ENCODE measurements at places on chromosomes 3 and 15.

GRCh38 chr15:58457466-58457965 lies 25.7 kb downstream of the LIPC start:
- DNase-seq, result no peak

GRCh38 chr3:109977897-109978296 lies 640.6 kb upstream of the DPPA4 start:
- DNase-seq, result no peak

DNA sequence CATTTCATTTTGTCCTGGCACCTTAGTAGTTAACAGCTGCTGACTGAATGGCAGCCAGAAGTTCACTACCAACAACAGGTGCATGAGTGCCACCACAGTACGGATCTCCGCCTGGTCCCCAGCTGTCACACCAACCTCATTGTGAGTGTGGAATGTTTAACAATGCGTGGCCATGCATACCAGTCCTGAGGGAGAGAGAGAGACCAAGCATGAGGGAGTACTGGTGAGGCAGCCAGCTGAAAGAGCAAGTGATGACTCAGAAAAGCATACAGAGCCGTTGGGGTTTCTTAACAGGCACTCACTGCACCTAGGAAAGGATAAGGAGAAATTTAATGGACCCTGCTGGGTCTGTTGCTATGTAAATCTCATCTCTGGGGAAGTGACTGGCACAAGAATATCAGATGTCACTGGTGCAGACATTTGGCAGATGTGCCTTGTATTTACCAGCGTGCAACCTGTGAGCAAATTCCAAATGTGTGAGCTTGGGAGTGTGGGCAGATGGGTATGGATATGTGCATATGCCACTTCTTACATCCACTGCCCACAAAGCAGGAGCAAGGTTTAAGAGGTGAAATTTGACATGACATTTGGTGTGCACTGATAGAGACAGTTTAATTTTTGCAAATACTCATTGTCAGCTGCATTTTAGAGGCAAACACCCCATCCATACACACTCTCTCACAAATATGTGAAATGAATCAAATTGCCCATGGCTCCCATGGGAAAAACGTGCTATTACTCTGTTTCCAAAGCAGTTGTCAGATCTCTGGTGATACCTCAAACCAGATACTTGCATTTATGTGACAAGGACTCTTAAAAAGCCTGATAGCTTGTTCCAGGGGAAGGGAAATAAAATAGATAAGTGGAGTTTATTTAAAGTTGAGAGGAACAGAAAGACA lies 245.2 kb upstream of the ARPP21 start:
- no peak for DNase-seq

DNA sequence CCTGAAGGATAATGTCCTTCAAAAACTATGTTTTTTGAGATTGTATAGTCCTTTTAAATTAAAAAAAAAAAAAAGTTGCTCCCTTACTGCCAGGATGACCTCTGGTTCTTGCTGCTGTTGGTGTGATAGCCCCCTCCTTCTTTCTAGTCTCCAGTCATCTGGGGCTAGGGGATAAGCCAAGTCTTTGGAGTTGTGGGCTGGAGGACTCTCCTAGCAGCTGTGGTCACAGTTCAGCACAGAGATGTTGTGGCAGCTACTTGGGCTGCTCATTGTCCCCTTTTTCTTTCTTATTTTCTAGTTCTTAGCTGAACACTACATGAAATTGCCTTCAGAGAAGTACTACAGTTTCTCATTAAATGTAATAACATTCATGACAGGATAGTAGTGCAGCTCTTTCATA lies 39.2 kb upstream of the APH1B start:
- no peak for DNase-seq

GRCh38 chr3:39639344-39640236 lies 169.8 kb upstream of the MYRIP start:
- DNase-seq, result no peak
